ENCODE measurements at places on chromosomes 12 and 14.

- DNase-seq = no peak
Measured at GRCh38 chr12:131510431-131510830, 200.5 kb upstream of the SFSWAP start.

GRCh38 chr12:6231359-6232268 lies 31.4 kb downstream of the CD9 start:
- DNase-seq = no peak

DNA sequence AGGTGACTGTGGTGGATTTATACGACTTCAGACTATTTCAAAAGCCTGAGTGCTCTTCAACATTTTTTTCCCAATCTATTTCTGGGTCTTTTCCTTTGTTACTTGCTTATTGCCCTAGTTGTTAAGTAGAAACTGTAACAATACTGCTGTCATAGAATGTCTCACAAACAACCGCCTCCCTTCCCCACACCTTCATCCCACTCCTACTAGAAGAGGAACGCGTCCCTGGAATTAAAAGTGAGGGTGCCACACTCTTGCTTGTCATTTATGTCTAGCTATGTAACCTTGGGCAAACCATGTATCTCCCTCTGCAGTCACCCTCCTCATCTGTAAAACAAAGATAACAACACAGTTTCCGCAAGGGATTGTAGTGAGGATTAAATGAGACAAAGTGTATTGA lies 8.6 kb downstream of the BRAP start:
- no peak for DNase-seq

GRCh38 chr14:34711796-34712712 lies 2.3 kb downstream of the CFL2 start:
- no peak for DNase-seq

GRCh38 chr12:27981874-27982273 lies 9.3 kb upstream of the PTHLH start:
- no peak for DNase-seq

- DNase-seq = no peak
Measured at GRCh38 chr14:103854017-103854808, 6.8 kb upstream of the PPP1R13B start.
